ENCODE measurements at places on chromosomes 11 and 22.

GRCh38 chr11:62484352-62484751, 62.3 kb downstream of the AHNAK start:
- no peak for DNase-seq

DNA sequence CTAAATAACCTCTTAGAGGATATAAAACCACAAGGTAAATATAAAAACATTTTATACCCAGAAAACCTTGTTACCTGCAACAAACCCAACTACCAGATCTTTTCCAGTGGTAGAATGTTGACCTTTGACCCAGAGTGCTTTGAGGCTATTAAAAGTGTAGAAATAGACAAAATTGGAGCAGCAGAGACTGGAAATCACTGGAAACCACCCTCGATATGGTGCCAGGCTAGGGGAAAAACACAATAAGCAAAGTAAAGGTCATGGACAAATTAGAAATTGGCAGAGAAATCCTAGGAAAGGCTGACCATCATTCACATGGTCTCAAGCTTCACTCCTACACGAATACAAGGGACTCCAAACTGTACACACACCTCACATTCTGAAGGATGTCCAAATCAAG, 26.7 kb downstream of the SLC25A17 start:
- no peak for DNase-seq

GRCh38 chr22:19795617-19796008, 35.0 kb downstream of the TBX1 start:
- DNase-seq: no peak

GRCh38 chr11:60785136-60785535, at the start of gene MS4A10:
Gene MS4A10, plus strand, starts transcription at chr11:60785333. Its CDS starts 5,003 bp downstream, at chr11:60790336.
- no peak for DNase-seq

DNA sequence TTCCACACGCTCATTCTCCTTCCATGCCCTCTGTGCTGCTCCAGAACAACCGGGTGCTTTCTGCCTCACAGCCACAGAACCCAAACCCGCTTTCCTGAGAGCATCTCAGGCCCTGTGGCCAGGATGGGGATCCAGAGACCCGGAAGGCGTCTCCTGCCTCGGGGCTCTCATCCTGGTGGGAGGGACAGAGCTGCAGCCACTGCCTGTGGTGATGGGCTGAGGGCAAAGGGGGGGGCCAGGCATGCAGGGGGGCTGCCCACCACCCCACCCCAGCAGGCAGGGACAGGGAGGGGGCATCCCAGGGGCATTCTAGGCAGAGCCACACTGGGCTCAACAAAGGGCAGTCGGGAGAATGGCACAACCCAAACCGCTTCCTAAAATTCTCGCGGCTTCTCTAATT, 41.4 kb downstream of the CERK start:
- DNase-seq: no peak

GRCh38 chr11:118636569-118637290, 29.3 kb downstream of the PHLDB1 start:
- no peak for DNase-seq

DNA sequence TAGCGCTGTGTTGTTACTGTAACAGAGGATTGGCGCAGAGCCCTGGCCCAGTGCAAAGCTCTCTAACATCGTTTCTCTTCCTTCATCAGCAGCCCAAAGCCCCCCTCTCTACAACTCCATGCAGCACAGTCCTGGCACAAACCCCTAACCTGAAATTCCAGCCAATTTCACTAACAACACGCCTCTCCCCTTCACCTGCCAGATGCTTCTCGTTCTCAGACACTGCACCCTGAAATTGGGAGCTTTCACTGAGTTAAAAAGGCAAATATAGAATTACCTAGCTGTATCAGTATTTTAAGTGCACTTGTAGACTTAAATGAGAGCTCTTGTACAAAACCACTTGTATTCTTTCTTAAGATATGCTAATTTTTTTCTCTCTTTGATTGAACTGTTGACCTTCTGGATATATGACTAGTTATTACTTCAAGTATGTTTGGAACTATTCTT, 16.3 kb downstream of the GRAP2 start:
- no peak for DNase-seq
